CD4-positive, alpha-beta T cell treated with Interleukin-1 beta for 1 hour (primary cell): ENCODE measurements at places on chromosomes 13 and 19.
A peak's percentile ranks its signal among the peaks of the same experiment; 100 is the strongest.

GRCh38 chr19:54009440-54009839, 18.0 kb downstream of the CACNG6 start:
- no peak for DNase-seq

DNA sequence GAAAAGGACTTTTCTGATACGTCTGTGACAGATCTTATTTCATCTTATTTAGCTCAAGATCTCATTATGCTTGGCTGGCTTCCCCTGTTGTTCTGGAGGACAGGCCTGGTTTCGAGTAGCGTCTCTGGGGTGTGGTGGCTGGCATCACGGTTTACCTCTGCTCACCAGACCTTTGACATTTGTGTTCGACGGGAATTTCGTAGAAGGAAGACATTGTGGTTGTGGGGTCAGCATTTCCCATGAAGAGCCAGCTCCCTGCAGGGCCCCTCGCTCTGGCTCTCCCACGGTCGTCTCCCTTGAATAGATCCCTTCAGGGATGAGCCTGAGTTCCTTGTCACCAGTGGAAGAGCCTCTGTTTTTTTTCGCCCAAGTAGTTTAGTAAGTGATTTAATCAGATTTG, 78.6 kb upstream of the TEX29 start:
- no peak for DNase-seq

- no peak for DNase-seq
Observed at GRCh38 chr13:90427322-90428272, 919.9 kb upstream of the MIR17HG start.

DNA sequence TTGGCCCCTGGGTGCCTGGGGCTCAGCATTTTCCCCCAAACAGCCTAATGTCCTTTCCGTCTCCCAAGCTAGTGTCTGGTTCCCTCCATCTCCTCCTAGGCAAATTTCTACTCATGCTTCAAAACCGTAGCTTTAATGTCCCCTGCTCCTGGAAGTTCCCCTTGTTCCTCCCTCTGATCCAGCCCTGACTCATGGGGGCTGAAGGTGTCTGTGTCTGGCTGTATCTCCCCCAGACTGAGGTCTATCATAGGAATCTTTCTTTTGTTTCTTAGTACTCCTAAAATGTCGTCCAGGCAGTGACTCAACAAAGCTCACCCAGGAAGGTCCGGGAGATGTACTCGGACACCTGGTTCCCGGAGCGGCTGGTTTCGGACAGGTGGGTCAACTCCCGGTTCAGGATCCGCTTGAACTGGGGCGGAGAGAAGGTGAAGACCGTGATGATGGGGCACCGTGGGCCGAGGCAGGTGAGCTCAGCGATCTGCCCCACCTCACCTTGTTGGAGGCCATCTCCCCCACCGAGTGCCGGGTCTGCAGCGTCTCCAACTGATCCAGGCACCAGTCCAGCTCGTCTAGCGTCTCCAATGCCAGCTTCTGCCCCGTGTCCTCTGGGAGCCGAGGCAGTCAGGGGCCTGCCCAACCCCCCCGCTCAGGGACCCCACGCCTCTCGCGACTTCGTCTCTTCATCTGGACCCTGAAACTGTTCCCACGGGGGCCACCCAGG, 6.2 kb downstream of the PDE4C start:
- no peak for DNase-seq

DNA sequence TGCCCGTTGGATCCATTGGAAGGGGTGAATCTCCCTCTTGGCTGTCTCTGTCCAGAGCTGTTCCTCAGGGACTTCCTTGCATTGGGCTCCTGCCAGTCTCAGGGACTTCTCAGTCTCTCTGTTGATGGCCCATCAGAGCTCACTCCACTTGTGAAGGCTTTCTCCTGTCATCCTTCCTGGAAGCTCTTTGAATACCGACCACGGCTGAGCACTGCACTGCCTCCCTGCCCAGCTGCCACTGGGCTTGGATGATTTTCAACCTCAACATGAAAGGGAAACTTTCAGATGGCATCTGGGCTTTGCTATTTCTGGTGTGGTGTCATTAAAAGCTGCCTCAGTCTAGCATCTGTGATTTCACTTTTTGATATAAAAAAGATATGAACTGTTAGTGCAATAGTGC, 66.1 kb upstream of the ANKRD10 start:
- DNase-seq: no peak

DNA sequence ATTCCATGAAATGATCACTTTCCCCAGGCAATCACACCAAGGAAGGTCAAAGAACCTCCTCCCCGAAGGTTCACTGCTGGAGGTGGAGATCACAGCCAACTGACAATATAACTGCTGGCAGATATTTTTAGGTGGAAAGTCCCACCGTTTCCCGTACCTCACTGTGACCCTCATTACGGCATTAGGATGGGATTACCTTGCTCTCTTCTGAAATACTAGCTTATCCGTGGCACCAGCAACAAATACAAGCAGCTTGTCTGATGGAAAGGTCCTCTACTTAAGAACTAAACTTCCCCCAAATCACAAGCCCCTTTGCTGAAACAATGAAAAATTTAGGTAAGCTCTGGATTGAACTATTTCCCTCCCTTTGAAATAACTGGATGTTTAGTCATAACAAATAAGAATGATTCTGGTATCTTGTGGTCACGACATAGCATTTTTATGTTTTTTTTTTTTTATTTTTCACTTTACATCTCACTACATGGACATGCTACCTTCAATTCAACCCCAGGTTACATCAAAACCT, 178.9 kb downstream of the COL4A1 start:
- no peak for DNase-seq

DNA sequence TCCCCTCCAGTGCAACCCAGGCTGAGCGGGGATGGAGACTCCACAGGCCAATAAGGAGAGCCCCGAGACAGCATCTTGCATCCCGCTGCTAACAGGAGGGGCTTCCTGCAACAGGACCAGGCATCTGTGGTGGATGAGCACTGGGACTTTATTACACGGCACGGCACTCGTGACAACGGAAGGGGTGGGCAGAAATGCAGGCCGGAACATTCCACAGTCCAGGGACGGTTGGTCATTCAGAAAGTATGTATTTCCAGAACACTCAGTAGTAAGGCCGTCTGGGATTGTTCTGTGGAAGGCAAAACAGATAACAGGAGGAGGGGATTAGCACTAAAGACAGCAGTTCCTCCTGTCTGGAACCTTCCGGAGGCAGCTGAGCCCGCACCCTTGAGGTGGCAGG, 3.3 kb upstream of the TM6SF2 start:
- no peak for DNase-seq

- DNase-seq: no peak
Observed at GRCh38 chr13:61052175-61052574, 363.5 kb downstream of the PCDH20 start.

- DNase-seq: no peak
Observed at GRCh38 chr13:52782471-52783448, 43.1 kb upstream of the CNMD start.

GRCh38 chr19:17996826-17997316, 11.1 kb upstream of the ARRDC2 start:
- peak; percentile 85 for DNase-seq

- no peak for DNase-seq
Observed at GRCh38 chr19:56084835-56085536, 36.1 kb downstream of the ZNF787 start.

- peak; percentile 63 for DNase-seq
Observed at GRCh38 chr19:33416307-33417215, 43.1 kb downstream of the CEBPG start.

- no peak for DNase-seq
Observed at GRCh38 chr19:54199401-54199800, 1.3 kb upstream of the RPS9 start.

GRCh38 chr13:50932091-50932490, 22.5 kb downstream of the RNASEH2B start:
- no peak for DNase-seq

- DNase-seq: no peak
Observed at GRCh38 chr13:84563611-84564010, 681.3 kb upstream of the SLITRK1 start.
